MCF 10A (cell line): ENCODE measurements at places on chromosomes 13 and 19. TPM values are rescaled to one million over a fixed set of nuclear protein-coding genes. Genes with fewer than 3 reads are reported as not detected.

- no peak for DNase-seq
Measured at GRCh38 chr13:74324338-74324737, 190.1 kb upstream of the KLF12 start.

DNA sequence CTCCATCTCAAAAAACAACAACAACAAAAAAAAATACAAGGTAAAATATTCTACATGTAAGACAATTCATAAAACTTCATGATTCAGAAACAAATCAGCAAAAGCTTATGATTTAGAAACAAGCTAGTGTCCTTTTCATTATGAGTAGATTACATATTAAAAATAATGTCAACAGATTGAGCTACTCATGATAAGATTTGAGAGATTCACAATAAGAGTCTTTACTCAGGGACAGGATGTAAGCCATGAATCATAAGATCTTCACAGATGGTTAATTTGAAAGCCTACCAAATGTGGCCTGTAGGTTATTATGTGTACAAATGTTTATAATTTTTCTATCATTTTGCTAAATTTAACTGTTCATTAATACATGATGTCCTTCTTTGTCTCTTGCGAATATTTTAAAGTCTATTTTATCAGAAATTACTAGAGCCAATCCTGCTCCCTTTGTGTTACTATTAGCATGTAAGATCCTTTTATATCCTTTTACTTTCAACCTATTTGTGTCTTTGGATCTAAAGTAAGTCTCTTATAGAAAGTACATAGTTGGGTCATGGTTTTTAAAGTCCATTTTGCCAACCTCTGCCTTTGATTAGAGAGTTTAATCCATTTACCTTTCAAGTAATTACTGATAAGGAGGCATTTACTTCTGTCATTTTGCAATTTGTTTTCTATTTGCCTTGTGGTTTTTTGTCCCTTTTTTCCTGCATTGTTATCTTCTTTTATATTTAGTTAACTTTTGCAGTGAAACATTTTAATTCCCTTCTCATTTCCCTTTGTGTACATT is 68.3 kb upstream of the RXFP2 start:
- DNase-seq = no peak

GRCh38 chr19:38457690-38458405 is 24.4 kb downstream of the RYR1 start:
- no peak for DNase-seq

TNFSF11 gene
- not detected in 2 replicates for total RNA-seq

WTIP gene
- 15.9 and 22.6 TPM in 2 replicates for total RNA-seq

DNA sequence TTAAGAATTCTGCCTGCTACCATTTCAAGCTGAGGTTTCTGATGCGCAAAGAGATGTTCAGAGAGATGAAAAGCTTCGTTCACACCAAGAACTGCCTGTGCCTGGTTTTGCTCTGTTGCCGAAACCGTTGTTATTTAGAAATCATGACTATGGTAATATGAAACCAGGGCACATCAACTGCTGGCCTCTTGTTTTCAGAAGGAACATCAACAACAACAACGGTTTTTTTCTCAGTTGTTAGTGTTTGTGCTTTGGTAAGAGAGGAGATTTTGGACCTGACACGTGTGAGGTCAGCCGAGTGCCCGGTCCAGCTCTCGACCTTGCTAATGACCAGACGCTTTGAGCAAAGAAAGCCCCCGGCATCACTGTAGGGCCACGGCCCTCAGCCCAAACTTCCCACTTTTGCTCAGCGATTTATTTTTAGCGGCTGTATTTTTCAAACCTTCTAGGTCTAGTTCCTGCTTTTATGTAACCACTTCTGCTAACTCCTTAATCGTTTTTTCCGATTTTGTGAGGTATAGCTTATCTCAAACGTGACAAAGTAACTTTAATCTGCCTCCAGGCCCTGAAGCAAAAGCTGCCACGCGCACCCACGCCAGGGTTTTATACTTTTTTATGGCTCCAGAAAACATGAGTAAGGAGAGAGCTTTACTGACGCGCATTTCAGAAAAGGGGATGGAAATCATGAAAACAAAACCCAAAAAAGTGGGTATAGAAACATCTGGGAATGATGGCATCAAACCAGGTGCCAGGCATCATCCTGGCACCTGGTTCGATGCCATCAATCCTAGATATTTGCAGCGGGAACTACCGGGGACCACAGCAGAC is 42.0 kb downstream of the KLF2 start:
- DNase-seq = no peak

DNA sequence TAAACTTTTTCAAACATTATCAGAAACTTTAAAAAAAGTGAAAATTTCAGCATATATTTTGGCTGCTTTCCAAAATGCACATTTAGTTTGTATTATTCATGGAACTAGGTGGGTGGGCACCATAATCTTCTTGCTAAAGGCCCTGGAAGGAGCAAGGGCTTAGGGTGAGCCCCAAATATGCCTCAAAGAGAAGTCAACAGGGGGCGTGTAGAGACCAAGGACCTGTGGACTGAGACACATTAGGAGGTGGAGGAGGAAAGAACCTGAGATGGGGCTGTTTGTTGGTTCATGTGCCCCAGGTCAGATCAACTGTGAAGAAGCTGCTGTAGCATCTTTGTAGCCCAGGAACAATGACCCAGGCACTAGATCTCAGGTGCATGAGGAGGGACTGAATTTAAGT is 79.6 kb upstream of the OLFM4 start:
- no peak for DNase-seq
